ENCODE measurements at places on chromosomes 1 and 21.

DNA sequence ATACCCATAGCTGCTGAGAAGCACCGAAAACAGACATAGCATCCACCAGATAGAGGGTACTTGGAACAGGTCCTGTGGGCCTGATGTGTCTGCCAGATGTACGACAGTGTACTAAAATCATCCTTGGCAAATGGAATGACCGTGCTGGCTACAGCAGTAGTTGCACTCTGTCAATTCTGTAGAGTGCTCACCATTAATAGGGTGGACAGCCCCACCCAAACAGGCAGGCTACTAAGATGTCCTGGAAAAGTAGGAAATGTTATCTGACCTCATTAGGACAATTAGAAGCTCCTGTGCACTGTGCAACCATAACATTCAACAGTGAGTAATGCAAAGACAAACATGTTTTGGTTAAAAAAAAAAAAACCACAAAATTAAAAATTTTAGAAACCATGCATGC lies 106.2 kb downstream of the PTPN14 start:
- no peak for DNase-seq

- DNase-seq, result no peak
Observed at GRCh38 chr1:236645016-236645680, 40.8 kb upstream of the HEATR1 start.

DNA sequence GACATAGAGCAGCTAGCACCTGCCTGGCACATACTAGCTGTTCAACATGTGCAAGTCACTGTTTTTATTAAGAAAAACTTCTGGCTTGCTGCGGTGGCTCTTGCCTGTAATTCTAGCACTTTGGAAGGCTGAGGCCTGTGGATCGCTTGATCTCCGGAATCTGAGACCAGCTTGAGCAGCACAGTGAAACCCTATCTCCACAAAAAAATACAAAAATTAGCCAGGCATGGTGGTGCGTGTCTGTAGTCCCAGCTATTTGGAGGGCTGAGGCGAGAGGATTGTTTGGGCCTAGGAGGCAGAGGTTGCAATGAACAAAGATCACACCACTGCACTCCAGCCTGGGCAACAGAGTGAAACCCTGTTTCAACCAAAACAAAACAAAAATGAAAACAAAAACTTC lies 27.7 kb upstream of the C8B start:
- no peak for DNase-seq

- no peak for DNase-seq
Observed at GRCh38 chr1:164515231-164515630, 43.8 kb upstream of the PBX1 start.

GRCh38 chr1:114062477-114063099 lies 83.3 kb downstream of the OLFML3 start:
- DNase-seq, result no peak

GRCh38 chr21:43818685-43819084 lies 29.3 kb downstream of the RRP1 start:
- DNase-seq, result peak; percentile 42

DNA sequence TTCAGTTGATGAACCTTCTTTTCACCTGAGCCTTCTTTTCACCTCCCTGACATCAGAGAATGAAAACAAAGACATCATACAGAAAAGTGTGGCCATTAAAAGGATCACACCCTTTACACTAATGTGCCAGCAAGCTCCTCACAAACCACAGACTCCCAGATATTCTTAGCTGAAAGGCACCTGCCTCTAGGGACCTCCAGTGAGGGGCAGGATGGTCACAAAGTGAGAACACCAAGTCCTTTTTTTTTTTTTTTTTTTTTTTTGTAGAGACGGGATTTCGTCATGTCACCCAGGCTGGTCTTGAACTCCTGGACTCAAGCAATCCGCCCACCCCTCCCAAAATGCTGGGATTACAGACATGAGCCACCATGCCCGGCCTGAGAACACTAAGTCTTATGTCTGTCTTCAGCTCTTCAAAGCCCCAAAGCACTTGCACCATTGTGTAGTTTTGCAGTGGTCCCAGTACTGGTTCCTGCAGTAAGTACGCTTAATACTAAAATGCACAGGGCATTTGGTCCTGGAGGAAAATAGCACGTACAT lies 58.2 kb upstream of the LBR start:
- DNase-seq, result no peak

DNA sequence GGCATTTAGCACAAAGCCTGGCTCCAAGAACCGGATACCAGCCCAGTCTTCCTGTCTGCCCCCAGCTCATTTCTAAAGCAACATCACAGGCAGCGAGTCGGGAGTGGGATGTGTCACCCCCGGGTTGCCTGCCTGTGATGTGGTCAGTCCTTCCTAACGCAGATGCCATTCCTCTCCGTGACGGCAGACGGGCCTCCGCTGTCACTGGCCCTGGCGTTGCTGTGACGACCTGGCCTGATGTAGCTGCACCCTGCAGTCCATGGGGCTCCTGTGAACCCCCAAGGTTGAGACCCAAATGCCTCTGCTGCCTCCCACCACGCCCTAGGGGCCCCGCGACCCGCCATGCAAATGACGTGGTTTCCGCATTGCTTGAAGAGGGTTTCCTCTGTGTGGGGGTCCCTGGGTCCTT lies 12.3 kb downstream of the TNFRSF1B start:
- no peak for DNase-seq

DNA sequence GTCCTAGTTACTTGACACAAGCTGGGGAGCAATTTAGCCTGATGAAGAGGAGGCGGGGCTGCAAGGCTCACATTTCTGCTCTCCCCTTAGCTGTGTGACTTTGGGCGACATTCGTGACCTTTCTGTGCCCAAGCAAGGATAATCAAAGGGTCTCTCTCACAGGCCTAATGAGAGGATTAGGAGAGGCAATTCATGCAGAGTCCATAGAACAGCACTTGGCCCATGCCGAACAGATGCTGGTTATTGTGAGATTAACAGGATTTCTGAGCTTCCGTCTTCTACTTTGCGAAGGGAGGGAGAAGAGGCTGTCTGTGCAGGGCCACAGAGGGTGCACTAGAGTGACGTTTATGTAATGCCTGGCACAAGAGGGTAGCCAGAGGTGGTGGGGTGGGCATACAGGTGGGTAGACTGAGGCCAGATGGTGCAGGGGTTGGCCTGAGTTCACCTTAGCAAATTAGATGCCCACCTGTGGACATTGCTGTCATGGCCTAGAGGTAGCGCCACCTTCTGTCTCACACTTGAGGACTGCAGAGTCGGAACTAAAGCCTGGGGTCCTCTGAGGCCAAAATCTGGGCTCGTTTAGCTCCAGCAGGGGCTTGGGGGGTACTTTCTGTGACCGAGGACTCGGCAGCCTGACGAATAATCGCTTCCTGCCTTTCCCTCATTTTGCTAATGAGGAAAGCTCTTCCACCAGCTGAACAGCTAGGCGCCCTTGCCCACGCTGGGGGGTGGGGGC lies 18.6 kb downstream of the ACTL8 start:
- DNase-seq, result no peak

GRCh38 chr1:50108497-50109059 lies at the start of gene ELAVL4:
ELAVL4 (plus strand) TSS chr1:50108920; CDS start chr1:50109190, 270 bp downstream.
- DNase-seq, result peak; percentile 38

DNA sequence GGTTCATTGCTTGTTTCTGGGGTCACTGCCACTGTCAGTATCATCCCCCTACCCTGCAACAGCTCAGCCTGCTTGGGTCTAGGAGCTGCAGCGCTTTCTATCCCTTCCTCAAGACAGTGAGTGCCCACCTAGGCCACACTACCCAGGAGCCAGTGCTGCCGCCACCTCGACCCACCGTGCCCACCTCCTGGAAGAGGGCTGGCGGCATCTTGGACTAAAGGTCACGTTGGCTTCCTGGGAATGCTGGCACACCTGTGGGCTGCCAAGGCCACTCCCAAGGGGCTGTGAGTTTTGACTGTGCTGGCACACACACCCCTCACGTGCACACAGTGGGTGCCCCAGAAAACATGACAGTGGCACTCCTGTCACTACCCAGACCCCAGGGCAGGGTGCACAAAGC lies 22.1 kb downstream of the CRYAA start:
- no peak for DNase-seq

DNA sequence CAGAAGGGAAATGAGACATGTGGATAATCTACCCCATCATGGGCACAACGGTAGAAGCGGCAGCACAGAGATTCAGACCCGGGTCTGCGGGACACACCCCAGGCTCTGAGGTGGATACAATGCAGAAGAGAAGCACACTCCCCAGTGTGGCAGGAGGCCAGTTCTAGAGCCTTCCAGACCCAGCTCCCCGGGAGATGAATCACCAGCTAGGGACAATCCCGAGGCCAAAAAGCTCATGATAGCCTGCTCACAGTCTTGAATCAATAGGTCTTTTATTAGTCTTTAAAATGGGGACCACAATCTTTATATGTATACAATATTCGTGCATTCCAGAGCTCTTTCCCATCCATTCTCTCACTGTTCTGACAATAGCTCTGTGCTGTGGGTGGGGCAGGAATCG lies 57.3 kb upstream of the DIRAS3 start:
- DNase-seq, result no peak

DNA sequence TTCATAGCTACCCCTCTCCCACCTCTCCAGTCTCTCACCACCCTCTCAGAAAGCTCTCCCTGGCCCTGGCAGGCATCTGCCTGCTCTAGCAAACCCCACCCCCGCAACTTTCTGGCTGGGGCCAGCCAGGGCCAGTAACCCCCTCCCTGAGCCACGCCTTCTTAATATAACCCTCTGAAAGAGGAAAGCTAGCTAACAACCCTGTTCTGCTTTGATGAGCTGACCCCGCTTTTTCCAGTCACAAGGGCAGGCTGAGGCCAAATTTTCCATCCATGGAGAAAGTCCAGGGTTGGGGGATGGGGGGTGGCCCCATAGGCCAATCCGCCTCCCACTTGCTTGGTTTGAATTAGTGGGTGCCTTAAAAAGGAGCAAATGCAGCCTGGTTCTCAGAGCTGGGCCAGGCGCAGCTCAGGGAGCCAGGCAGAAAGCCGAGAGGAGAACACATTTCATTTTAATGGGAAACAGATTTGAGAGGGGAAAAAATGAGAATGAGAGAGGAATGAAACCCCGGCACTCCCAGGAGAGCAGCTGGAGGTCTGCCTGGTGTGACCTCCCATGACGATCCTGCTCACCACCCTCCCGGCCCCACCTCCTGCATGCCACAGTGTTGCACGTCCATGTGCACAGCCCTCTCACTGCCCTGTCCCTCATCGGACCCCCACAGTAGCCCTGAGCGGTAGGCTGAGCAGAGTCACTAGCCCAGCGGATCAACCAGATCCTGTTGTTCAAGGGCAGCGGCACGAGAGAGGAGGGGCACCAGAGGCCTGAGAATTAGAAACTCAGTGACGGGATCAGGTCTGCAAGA lies 62.3 kb downstream of the OPTC start:
- no peak for DNase-seq

DNA sequence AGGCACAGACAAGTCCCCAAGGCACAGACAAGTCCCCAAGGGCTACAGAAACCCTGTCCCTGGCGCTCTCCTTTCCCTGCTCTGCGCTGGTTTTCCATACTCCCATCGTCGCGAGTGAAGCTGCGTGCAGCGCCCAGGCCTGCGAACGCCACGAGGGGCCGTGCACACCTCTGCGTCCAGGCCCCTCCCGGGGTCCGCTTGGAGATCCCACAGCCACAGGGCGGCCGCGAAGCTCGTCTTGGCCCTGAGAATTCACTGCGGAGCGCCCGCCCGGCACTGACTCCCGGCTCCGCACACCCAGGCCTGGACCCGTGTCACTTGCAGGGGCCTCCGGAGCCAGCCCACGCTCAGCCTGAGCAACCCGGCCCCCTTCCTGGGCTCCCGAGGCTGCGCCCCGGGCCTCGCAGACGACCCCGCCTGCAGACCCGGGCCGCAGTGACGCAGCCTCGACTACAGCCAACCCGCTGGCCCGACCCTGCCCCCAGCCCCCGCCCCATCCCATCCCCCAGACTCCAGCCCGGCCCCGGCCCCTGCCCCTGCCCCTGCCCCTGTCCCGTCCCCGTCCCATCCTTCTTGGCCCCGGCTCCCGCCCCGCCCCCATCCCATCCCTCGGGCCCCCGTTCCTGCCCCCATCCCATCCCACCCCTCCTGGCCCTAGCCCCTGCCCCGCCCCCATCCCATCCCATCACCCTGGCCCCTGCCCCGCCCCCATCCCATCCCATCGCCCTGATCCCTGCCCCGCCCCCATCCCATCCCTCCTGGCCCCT lies 841 bp downstream of the POFUT2 start:
- DNase-seq, result no peak

DNA sequence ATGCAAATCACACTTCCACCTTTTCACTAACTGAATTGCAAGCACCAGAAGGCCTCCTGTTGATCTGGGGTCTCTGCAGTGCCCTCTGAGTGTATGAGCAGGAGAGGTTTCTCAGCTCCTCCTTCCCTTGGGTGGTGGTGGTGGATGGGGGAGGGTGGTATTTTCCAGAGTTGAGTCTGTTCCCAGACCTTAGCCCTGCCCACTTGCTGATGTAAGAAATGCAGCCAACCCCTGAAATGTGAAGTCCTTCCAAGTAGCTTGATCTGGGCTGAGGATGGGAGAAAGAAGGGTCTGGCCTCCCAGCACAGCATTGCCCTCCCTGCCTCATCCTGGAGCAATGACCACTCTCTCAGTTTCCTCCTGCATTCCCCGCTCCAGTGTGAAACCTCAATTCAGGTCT lies 6.3 kb upstream of the FOXD2 start:
- no peak for DNase-seq

- no peak for DNase-seq
Observed at GRCh38 chr1:180851995-180852887, 60.5 kb upstream of the KIAA1614 start.

DNA sequence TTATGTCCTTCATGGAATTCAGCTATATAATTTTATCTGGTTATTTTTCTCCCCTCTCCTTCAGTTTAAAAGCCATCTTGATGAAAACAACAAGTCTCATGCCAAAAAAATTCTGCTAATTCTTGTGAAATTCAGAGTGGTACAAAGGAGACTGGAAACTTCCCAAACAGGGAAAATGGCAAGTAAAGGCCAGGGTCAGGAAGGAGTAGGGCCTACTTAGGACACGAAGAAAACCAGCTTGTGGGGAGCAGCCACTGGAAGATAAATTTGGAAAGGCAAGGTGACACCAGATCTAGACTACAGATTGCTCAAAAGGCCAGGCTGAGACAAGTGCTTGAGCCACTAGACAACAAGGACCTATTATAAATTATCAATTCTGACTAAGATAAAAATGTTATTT lies 6.4 kb downstream of the TSTD1 start:
- no peak for DNase-seq

DNA sequence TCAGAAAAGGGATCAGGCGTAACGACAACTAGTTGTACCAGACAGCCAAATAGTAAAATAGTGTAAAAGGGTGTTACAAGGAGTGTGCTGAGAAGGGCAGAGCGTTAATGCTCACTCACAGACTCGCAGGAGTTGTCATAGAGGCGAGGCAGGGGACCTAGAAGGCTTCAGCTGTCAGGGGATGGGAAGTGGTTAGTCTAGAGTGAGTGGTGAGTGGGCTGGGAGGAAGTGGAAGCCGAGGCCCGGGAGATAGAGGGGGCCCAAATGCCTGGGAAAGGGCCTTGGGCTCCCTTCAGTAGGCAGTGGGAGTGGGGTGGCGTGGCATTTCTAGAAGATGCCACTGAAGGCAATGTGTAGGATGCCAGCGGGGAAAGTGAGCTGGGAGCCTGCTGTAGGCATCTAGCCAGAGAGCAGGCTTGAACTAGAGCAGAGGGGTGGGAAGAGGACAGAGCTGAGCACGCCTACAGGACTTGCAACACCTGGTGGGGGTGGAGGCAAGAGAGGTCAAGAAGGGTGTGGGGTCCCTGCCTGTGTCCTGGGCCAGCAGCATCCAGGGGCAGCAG lies 10.3 kb downstream of the SLC6A17 start:
- no peak for DNase-seq

All from globus pallidus (tissue), 1 donor.